ENCODE measurements at places on chromosomes 4 and X.
A peak's percentile ranks its signal among the peaks of the same experiment; 100 is the strongest.

GRCh38 chr4:159382856-159383561 lies 280.1 kb downstream of the RAPGEF2 start:
- DNase-seq = no peak

DNA sequence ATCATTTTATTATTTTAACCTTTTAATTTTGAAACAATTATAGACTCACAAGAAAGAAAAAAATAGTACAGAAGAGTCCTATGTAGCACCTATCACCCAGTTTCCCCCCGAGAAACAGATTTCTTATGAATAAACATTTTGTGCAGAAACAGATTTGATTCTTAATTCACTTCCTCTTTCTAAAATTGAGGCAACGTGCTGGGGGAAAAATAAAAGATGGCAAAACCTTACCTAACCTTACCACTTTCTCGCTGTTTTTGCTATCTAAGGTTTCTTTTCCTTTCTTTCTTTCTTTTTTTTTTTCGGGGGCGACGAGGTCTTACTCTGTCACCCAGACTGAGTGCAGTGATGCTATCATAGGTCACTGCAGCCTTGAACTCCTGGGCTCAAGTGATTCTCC lies 4.3 kb upstream of the CLNK start:
- DNase-seq = no peak

DNA sequence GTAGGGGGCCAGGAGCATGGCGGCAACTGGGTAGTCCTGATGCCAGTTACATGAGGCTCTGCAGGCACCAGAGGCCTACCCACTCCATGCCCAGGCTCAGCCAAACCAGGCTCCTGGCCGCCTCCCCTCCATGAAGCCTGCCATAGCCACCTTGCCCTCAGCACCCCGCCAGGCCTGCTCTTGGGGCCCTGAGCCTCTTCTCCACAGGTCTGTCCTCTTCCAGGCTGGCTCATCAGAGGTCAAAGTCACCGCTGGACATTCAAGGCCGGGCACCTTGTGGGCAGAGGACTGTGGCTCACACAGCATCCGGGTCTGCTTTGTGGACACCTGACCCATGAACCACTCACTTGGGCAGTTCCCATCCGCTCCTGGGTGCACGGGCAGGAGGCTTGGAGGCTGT lies 60.0 kb upstream of the AFAP1 start:
- no peak for DNase-seq

DNA sequence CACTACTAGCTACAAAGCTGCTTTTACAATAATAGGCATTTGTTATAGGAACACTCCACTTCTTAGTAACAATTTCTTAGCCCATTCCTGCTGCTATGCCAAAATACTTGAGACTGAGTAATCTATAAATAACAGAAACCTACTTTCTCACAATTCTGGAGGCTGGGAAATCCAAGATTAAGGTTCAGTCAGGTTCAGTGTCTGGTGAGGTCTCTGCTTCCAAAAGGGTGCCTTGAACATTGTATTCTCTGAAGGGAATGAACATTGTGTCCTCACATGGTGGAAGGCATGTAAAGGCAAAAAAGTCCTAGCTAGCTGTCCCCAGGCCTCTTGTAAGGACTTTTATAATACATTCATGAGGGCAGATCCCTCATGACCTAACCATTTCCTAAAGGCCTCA lies 7.0 kb downstream of the SLC9B1 start:
- DNase-seq = no peak

GRCh38 chr4:138401334-138401733 lies 159.2 kb upstream of the SLC7A11 start:
- no peak for DNase-seq

GRCh38 chr4:126395664-126396063 lies 1080.9 kb downstream of the FAT4 start:
- DNase-seq = no peak

DNA sequence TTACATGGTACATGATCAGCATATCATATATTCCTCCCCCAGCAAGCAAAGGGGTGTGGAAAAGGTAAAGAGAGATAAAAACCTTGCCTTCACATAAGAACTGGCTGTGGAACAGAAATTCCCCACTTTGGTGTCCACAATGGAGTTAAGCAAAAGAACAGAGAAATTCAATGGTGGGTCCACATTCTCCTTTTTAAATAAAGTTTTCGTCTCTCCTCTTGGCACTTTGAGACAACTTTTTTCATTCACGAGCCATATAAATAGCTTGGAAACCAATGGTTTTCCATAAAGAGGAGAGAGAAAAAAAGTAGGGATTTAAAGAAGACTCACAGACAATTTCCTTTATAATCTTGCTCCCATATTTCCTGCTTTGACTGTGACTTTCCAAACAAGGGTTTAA lies 148.1 kb downstream of the TSPAN5 start:
- DNase-seq = no peak

- DNase-seq = peak; percentile 46
Measured at GRCh38 chrX:118254611-118255010, 91.3 kb upstream of the WDR44 start.

DNA sequence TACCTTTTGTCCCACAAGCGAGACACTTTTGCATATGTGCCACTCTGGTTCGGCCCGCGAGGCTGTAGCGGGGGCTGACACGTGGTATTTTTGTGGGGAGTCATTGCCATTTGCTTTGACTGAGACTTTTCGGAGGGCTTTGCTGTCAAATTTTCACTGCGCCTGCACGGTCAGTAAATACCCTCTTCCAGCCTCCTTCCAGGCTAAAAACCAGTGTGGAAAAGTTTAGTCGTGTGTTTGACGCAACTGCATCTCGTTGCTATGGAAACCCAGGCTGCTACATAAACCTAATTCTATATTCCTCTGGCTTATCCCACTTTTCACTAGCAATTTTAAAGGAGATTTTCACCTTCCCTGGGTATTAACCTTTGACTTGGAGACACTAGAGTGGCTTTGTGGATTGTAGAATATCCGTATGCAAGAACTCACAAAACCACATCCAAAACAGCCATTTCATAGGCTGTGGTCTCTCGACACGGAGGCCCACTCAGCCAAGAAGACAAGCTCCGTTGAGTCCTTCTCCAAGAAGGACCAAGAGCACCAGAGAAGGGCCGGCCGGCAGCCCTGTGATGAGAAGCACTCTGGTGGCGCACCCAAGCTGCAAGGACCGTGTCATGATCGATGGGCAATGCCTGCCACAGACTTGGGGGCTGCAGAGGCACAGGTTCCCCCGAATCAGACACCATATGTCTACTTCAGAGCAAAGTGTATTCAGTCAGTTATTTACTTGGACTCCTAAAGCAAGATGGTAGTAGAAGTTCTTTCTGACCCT lies 38.4 kb upstream of the ENPP6 start:
- DNase-seq = no peak

DNA sequence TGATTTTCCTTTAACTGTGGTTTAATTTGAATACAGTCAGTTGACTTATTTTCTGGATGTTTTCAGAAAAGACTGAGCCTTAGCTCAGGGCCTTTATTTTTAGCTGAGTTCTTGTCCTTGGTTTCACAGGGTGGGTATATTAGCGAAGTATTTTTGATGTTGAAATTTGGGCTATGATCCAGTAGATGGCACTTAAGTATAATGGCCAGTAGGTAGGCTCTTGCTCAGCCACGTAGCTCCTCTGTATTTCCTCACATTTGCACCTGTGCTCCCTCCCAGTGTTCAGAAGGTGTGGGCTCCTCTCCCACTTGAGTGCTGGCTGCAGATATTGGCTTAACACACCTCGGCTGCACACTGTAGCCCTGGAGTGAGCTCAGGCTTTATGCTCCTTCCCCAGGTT lies 549.9 kb upstream of the AMOT start:
- no peak for DNase-seq

- no peak for DNase-seq
Measured at GRCh38 chrX:24774650-24775049, 80.9 kb downstream of the POLA1 start.

DNA sequence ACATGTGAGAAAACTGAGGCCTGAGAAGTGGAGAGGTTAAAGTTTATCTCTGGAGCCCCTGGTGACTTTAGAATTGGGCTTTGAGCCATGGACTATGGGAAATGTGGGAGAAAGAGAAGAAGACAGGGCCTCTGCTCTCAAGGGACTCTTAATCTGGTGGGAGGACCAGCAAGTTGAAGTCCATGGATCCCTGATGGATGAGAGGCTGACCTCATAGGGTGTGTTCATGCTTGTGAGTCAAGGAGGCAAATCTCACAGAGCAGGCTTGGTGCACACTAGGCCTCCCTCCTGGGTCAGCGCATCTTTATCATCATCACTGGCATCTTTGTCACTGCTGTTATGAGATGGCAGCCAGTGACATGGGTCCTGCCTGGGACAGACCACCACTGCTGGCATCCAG lies 211.9 kb downstream of the AFAP1 start:
- DNase-seq = no peak

GRCh38 chrX:109733613-109734083 lies 591 bp upstream of the ACSL4 start:
- no peak for DNase-seq

All from activated CD4-positive, alpha-beta T cell treated with anti-CD3 and anti-CD28 coated beads, Interleukin-2, amount 50 U/mL, for 48 hours (primary cell).